Glutamatergic neuron (in vitro differentiated cells): ENCODE measurements at places on chromosomes 4 and X. TPM values are rescaled to one million over a fixed set of nuclear protein-coding genes. Genes with fewer than 3 reads are reported as not detected.

GPRASP2 gene
- 24.6 TPM for total RNA-seq

IBSP gene
- total RNA-seq = not detected

PABPC1L2A gene
- 1.5 TPM for total RNA-seq

DSPP gene
- not detected for total RNA-seq

TENM3 gene
- 124 TPM for total RNA-seq

HHIP gene
- 9.7 TPM for total RNA-seq

SULT1E1 gene
- total RNA-seq = not detected

SRPK3 gene
- not detected for total RNA-seq

EGF gene
- not detected for total RNA-seq

GRCh38 chrX:35722128-35722527 is 76.0 kb upstream of the MAGEB16 start:
- no peak overlapping the region for H3K27ac ChIP-seq
- no peak for DNase-seq
- H3K4me3 ChIP-seq = no peak overlapping the region
- no peaks in the 10 kb centered on the region for H3K4me1 ChIP-seq
- H3K27me3 ChIP-seq = peaks cover 1% of the 10 kb centered on the region

DNA sequence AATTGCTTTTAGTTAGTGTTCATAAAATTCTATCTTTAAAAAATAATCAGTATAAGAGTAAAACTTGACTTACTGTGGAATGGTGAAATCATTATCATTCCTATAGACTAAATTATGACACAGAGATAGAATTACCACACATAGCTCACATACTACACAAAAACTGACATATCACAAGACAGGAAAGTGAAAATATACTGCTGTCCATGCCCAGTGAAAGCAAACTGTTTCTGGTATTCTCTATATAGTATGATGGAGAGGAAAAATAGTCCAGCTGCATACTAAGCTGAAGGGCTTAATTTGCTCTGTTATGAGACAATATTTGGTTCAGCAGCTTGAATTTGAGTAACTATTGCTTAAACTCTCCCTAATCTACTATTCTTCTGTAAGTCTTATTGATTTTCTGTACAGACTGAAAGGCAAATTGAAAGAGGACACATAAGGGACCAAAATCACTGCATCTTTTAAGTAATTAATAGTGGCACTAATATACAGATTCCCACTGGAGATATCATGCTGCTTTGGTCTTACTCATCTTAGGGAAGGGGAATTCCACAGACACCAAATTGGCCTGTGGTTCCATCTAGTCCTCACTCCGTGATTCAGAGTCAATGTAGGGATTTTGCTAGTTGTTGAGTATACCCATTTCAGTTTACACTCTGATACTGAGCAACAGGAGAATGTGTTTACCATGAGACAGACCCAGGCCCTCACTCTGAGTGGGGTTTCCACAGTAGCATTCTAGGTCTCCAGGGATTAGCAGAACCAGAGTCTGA is 47.4 kb upstream of the AGA start:
- peaks cover 2% of the 10 kb centered on the region for H3K4me1 ChIP-seq
- no peak overlapping the region for H3K27ac ChIP-seq
- no peaks in the 10 kb centered on the region for H3K36me3 ChIP-seq

DNA sequence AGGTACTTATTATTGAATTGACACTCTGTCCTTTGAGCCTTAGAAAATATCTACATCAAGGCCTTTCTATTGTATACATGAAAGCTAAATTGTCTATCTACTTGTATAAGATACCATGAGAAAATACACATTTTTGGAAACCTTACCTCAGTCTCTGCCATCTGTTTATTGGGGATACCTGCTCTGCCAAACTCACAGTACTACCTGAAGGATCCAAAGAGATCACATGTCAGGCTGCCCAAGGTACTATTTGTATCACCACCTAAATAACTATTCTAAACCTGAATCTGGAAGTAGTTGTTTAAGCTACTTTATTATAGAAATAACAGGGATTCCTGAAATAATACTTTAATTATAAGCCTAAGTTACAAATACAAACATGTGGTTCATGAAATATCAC is 126.2 kb downstream of the PALLD start:
- no peaks in the 10 kb centered on the region for H3K36me3 ChIP-seq
- no peak overlapping the region for H3K4me3 ChIP-seq
- no peaks in the 10 kb centered on the region for H3K4me1 ChIP-seq
- H3K27me3 ChIP-seq = no peaks in the 10 kb centered on the region

DNA sequence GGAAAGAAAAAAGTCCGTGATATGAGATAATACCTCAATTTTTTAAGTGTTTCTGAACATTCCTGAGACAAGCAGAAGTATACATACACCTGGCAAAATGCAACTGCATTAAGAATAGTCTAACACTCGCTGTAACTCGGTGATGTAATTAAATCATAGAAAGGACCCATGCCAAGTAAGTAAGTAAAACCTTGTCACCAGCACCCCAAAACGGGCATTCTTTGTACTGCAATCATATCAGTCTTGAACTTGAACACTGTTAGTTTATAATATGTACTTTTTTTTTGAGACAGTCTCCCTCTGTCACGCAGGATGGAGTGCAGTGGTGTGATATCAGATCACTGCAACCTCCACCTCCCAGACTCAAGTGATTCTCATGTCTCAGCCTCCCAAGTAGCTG is 47.4 kb downstream of the SMIM14 start:
- H3K4me1 ChIP-seq = no peaks in the 10 kb centered on the region
- no peak overlapping the region for H3K27ac ChIP-seq
- H3K4me3 ChIP-seq = no peak overlapping the region
- DNase-seq = no peak
- no peaks in the 10 kb centered on the region for H3K36me3 ChIP-seq

DNA sequence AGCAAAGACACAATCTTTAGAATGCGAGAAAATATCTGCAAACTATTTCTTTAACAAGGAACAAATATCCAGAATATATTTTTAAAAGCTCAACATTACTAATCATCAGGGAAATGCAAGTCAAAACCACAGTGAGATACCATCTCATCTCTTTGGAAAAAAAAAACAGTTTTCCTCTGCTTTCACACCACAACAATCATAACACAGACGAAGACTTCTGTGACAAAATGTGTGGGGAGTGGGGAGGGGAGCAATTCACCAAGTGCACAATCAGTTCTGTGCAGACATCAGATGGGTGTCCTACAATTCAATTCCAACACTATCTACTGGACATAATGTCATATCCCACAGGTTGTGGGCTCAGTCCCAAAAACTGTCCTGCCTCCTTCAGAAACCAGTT is 293.2 kb upstream of the SLC7A11 start:
- H3K4me3 ChIP-seq = no peak overlapping the region
- H3K4me1 ChIP-seq = no peaks in the 10 kb centered on the region
- peaks cover 1% of the 10 kb centered on the region for H3K27me3 ChIP-seq
- DNase-seq = no peak
- no peak overlapping the region for H3K27ac ChIP-seq

DNA sequence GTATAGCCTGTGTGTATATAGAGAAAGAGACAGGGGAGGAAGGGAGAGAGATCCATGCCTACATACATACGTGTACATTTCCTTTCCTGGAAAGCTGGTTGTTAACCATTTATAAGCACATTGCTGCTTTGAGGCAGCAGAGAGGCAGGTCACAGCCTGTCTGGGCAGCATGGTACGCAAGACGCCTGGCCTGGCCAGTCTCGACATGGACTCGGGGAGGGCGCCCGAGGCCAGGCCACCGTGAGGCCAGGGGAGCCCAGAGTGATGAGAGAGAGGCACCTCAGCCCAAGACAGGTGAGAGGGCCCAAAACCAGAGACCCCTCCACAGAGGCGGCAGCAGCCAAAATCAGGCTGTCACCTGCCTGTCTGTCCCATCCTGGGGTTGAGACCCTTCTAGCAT is 3.9 kb downstream of the TREX2 start:
- no peak overlapping the region for H3K27ac ChIP-seq
- H3K4me1 ChIP-seq = no peaks in the 10 kb centered on the region
- DNase-seq = no peak

GRCh38 chr4:53019485-53020382 is 157.6 kb downstream of the RASL11B start:
- no peak overlapping the region for H3K4me3 ChIP-seq
- no peaks in the 10 kb centered on the region for H3K27me3 ChIP-seq
- H3K36me3 ChIP-seq = no peaks in the 10 kb centered on the region
- H3K4me1 ChIP-seq = peaks cover 5% of the 10 kb centered on the region
- H3K27ac ChIP-seq = no peak overlapping the region

- no peak for DNase-seq
- peak overlapping the region; percentile 75 for H3K27ac ChIP-seq
- no peak overlapping the region for H3K4me3 ChIP-seq
- H3K4me1 ChIP-seq = peaks cover 29% of the 10 kb centered on the region
Observed at GRCh38 chr4:133929531-133930239, 271.9 kb downstream of the PABPC4L start.

DNA sequence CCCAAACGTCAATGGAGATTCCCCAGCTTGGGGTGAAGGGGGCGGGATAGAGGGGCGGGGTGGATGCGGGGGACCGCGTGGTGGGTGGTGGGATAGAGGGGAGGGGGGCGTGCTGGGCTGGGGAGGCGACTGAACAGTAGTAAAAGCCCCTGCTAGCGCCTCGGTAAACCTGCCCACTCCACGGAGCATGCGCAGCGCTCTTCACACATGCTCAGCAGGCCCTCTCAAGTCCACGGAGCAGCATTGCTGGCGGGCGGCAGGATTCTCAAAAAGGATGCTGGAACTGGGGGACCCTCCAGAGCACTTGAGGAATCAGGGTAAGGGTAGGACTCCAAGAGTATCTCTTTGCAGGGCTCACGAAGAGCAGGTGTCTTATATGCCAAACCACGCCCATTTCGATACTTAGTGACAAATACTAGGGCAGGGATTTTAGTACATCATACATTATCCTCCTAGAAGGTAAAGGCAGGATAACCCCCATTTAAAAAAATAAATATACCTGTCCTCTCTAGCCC is 378 bp upstream of the RPS6KA6 start:
- H3K4me3 ChIP-seq = peak overlapping the region; percentile 75
- peaks cover 2% of the 10 kb centered on the region for H3K27me3 ChIP-seq
- no peaks in the 10 kb centered on the region for H3K36me3 ChIP-seq
- peaks cover 2% of the 10 kb centered on the region for H3K4me1 ChIP-seq

GRCh38 chrX:871626-872025 is 241.0 kb downstream of the SHOX start:
- peaks cover 10% of the 10 kb centered on the region for H3K27me3 ChIP-seq
- H3K4me3 ChIP-seq = no peak overlapping the region
- no peaks in the 10 kb centered on the region for H3K36me3 ChIP-seq
- no peaks in the 10 kb centered on the region for H3K4me1 ChIP-seq

- H3K4me3 ChIP-seq = no peak overlapping the region
- H3K4me1 ChIP-seq = peaks cover under 1% of the 10 kb centered on the region
Observed at GRCh38 chr4:78656968-78657445, 105.4 kb downstream of the ANXA3 start.

- no peak for DNase-seq
- no peaks in the 10 kb centered on the region for H3K4me1 ChIP-seq
- no peak overlapping the region for H3K27ac ChIP-seq
- no peaks in the 10 kb centered on the region for H3K27me3 ChIP-seq
- H3K4me3 ChIP-seq = no peak overlapping the region
- H3K36me3 ChIP-seq = no peaks in the 10 kb centered on the region
Observed at GRCh38 chrX:24838629-24839028, 144.9 kb downstream of the POLA1 start.

GRCh38 chr4:16583764-16584163 is 314.7 kb downstream of the LDB2 start:
- no peak overlapping the region for H3K27ac ChIP-seq
- no peak overlapping the region for H3K4me3 ChIP-seq
- H3K27me3 ChIP-seq = peaks cover under 1% of the 10 kb centered on the region
- no peak for DNase-seq
- peaks cover 6% of the 10 kb centered on the region for H3K4me1 ChIP-seq

DNA sequence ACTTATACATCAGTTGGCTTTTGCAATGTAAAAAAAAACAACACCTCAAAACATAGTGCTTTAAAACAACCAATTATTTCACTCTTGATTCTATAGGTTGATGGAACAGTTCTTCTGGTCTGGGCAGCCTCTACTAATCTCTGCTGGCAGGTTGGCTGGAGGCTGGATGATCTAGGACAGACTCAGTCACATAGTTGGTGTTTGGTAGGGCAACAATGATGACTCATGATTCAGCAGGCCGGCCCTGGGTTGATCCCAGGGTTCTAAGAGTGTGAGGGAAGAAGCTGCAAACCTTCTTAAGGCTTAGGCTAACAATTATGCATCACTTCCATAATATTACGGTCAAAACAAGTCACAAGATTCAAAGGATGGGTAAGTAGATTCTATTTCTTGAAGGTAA is 558.2 kb downstream of the ZNF674 start:
- H3K27me3 ChIP-seq = no peaks in the 10 kb centered on the region
- H3K4me1 ChIP-seq = no peaks in the 10 kb centered on the region
- no peak overlapping the region for H3K4me3 ChIP-seq
- H3K36me3 ChIP-seq = no peaks in the 10 kb centered on the region
- no peak overlapping the region for H3K27ac ChIP-seq
